OCI-M1 (cell line): ENCODE measurements at places on chromosomes 6 and 20.

GRCh38 chr6:109491207-109491938 lies 8.4 kb upstream of the ZBTB24 start:
- peak; percentile 80 for DNase-seq

- DNase-seq, result no peak
Observed at GRCh38 chr20:19958928-19959327, 58.2 kb upstream of the NAA20 start.

GRCh38 chr6:117463762-117464665 lies 18.5 kb upstream of the DCBLD1 start:
- DNase-seq, result no peak

DNA sequence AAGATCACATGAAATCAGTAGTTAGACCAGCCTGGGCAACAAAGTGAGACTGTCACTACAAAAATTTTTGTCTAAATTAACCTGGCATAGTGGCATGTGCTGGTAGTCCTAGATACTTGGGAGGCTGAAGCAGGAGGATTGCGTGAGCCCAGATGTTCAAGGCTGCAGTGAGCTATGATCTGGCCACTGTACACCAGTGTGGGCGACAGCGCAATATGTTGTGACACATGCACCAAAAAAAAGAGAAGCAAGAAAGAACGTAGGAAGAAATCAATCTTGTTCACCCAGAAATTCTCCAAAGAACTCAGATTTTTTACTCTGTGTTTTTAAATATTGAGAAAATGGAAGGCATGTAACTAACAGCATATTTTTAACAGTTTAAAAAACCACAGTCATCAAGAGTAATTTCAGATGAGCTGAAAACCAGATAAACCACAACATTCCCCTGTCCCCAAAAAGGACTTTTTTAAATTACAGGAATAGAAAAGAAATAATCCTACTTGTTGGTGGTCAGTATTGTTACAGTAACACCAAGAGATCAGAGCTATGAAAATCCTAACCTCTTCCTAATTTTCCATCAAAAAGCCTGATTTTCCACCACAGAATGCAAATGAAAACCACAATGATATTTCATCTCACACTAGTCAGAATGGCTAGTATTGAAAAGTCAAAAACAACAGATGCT lies 240.2 kb downstream of the KHDC1L start:
- no peak for DNase-seq

DNA sequence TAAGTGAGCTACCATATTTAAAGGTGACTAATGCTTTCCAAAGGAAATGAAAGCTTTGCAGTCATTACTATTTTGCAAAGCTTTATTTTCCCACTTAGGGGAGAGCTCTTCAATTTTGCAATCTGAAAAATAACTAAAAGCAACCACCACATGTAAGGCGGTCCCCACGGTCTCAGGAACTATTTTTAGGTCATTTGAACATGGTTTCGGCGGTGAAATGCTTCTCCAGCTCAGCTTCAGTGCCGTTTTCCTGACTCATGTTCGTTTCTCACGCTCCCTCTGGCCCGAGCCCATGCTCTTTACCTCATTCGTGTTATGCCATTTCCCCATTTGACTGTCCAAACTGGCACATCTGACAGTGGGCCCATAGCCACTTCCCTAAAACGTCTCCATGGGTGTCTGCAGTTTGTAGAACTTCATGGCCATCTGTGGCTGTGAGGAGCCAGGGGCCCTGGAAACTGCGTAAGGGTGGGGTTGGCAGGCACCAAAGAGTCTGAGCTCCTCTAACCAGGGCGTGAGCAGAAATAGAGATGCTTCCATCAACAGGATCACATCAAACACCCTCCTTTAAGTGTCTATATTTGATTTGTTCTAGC lies 46.5 kb downstream of the ADTRP start:
- peak; percentile 46 for DNase-seq

- peak; percentile 92 for DNase-seq
Observed at GRCh38 chr6:127397729-127398630, 54.6 kb upstream of the ECHDC1 start.

DNA sequence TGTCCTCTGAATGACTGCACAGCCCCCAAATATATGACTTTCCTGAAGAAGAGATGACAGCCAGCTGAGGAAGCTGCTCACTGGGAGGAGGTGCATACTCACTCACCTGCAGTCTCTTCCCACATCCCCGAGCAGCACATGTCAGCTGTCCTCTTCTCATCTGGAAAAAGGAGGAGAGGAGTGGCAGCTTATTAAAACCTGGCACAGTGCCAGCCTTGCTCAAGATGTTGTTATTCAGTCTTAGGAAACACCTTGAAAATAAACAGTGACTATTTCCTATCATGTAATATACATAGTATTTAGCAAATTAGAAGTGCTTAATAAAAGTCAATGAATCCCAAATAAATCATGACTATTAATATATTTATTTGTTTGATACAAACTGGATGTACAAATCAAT lies 232.9 kb downstream of the EPM2A start:
- peak; percentile 3 for DNase-seq

GRCh38 chr6:91626911-91627310 lies 1040.0 kb upstream of the MAP3K7 start:
- DNase-seq, result no peak

GRCh38 chr6:40817369-40817768 lies 221.7 kb downstream of the UNC5CL start:
- no peak for DNase-seq

DNA sequence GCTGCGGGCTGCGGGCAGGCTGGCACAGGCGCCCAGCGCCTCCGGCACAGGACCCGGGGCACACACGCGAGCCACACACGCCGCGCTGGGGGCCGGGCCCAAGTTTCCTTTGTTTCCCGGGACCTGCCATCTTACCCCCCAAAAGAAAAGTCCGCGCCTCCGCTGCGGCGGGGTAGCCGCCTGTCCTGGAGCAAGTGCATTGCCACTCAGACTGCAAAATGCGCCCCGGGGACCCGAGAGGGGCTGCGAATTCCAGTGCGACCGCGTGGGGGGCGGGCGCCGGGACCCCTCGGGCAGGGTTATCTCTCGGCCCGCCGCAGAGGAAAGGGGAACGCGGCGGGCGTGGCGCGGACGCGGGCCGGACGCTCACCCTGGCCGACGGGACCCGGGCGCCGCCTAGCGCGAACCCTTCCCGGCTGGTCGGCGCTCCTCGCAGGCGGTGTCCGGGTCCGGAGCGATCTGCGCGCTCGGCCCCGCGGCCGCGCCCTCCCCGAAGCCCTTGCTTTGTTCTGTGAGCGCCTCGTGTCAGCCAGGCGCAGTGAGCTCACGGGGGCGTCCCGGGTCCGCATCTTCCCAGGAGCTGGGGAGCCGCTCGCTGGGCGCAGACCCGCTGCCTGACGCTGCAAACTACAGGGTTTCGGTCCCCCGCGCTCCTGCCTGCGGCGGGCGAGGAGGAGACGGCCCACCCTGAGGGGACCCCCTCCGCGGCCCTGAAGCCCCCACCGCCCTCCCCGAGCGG lies 639 bp upstream of the CD24 start:
- DNase-seq, result peak; percentile 87

GRCh38 chr20:478949-479429 lies 16.7 kb upstream of the TBC1D20 start:
- DNase-seq, result peak; percentile 88

DNA sequence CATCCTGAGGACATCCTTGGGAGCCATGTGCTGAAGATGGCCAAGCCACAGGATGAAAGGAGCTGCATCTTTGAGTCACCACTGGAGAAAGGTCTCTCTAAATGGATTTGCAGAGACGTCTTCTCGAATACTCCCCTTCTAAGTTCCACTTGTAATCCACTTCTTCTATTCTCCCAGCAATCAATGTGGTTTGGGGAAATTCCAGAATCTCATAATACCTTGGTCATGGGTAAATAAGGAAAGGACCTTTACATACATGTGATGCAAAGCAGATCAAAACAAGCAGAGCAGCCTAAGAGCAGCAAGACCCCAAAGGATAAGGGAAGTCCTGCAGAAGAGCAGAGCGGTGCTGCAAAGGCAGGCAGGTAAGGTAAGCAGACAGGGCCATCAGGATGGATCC lies 35.3 kb downstream of the TRIM38 start:
- no peak for DNase-seq

GRCh38 chr6:42565823-42566613 lies 2.2 kb downstream of the UBR2 start:
- DNase-seq, result peak; percentile 63

GRCh38 chr6:128007658-128008057 lies 106.8 kb upstream of the THEMIS start:
- DNase-seq, result no peak

DNA sequence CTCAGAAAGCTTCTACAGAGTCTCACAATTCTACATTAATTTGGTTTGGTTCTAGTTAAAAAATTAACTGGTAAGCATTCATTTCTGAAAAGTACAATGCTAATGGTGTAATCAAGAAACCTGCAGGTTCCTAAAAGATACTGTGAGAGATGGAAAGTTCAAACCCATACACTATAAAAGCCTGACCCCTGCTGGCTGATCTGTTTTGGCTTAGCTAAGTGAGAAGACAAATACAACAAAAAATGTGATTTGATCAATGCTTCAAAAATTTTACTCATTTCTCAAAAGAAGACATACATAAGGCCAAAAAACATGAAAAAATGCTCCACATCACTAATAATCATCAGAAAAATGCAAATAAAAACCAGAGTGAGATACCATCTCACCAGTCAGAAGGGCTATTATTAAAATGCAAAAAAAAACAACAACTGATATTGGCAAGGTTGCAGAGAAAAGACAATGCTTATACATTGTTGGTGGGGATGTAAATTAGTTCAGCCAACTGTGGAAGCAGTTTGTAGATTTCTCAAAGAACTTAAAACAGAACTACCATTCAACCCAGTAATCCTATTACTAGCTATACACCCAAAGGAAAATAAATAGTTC lies 102.8 kb downstream of the MOXD1 start:
- DNase-seq, result peak; percentile 78

GRCh38 chr6:70371454-70372105 lies 41.7 kb upstream of the FAM135A start:
- DNase-seq, result peak; percentile 87

DNA sequence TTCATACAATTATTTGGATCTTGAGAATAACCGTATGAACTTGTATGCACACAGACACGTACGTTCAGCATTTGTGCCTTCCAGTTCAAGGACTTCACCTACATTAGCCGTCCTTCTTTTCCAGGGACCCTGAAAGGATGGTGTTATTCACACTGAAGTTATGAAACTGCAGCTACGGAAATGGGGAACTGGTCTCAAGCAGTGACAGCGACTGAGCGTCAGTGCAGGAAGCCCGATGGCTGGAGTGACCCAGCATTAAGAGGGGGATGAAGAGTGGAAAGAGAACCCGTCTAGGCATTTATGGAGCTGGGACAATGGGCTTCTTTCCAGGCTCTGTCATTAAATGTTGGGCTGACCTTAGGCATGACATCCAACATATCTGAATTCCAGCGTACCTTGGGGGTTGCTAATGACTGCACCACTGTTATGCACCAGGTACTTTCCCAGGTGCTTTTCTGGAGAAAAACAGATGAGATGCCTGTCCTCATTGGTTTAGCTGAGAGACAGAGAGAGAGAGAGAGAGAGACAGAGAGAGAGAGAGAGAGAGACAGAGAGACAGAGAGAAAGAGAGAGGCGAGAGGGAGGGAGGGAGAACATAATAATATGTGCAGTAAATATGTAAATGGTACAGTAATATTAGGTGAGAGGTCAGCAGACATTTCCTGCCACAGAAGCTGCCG lies 204.7 kb upstream of the EXOC2 start:
- no peak for DNase-seq

GRCh38 chr6:52186480-52186879 lies 305 bp downstream of the IL17A start:
- DNase-seq, result no peak

- no peak for DNase-seq
Observed at GRCh38 chr6:1581120-1581991, 28.4 kb upstream of the FOXC1 start.

GRCh38 chr6:130982941-130983456 lies 80.0 kb downstream of the EPB41L2 start:
- peak; percentile 63 for DNase-seq

DNA sequence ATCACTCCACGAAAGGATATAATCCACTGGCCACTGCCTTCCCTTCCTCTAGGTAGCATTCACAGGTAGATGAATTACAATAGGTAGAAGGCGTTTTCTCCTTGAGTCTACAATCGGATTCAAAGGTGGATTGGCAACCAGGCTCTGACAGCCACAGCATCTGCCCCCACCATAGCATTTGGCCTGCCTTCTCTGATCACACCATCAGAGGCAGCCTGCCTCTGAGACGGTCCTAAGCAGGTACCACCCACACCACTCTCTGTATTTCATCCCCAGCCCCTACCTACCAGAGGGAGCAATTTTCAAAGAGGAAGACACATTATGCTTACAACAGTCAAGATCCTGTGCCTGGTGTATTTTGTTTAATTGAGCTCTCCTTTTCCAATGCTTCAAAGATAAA lies 210.5 kb upstream of the SPTLC3 start:
- DNase-seq, result no peak

GRCh38 chr6:110221738-110222137 lies 41.5 kb downstream of the CDC40 start:
- no peak for DNase-seq

DNA sequence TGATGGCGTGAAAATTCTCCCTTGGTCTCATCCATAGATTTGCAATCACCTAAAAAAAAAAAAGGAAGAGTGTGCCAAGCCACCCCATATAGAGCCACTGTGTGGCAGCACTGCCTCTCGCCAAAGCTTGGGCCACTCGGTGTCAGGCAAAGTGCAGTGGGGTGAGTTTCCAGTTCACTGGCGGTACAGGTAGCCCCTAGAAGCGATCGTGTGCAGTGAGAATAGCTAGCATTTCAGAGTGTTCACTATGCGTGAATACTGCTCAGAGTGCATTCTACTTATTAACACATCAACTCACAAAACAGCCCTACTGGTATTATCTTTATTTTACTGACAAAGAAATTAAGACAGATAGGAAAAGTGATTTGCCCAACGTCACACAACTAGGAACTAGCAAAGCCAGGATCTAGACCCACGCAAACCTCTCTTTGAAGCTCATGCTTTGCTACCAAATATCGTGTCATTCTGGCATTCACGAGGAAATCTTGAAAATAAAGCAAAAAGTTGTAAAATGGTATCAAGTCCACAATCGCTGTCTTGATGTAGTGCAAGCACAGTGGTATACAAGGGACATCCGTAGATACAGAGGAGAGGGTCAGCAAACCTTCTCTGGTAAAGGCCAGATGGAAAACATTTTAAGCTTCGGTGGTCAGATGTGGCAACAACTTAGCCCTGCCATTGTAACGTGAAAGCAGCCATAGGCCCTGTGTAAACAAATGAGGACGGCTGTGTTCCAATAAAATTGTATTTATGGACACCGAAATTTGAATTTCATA lies 10.4 kb upstream of the GCNT2 start:
- peak; percentile 86 for DNase-seq

GRCh38 chr6:44073612-44074438 lies 53.4 kb downstream of the MRPL14 start:
- DNase-seq, result no peak

- no peak for DNase-seq
Observed at GRCh38 chr6:33609019-33609418, 12.1 kb upstream of the ITPR3 start.

GRCh38 chr20:58822149-58822548 lies 28.6 kb downstream of the GNAS-AS1 start:
- DNase-seq, result no peak
